DND-41 (cell line): ENCODE measurements at places on chromosomes 12 and 14.

DNA sequence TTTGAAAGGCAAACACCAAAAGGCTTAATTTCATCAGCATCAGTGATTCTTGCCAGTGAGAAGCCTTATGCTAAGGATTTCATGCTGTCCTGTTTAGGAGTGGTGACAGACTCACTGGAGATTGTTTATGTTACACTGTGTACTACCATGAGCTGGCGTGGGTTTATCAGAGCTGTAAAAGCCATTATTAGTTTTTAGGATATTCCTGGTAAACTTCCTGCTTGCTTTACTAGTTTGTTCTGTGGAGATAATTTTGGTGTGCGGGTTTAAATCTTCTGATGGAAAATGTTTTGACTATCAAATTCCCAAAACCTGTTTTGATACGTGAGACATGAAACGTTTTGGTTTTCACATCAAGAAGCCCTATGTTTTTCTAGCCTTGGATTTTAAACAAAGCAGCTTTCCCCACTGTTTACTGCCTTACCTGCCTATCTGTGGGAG lies 15.2 kb downstream of the PPFIBP1 start:
- DNase-seq, result no peak

GRCh38 chr14:99393059-99393655 lies 87.5 kb downstream of the SETD3 start:
- peak; percentile 42 for DNase-seq

DNA sequence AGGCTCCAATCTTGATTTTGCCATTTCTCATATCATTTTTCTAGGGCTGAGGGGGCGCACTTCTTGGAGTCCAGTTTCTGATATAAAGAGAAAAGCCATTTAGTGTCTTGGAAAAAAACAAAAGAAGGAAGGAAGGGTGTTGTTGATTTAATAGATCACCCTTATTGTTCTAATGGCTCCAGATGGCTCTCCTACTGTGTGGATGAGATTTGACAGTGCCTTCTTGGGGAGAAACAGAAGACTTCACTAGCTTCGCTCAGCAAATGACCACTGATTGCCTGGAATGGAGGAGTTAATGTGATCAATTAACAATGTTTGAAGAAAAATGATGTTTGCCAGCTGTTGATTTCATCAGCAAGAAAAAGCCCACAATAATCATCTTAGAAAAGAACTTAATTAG lies 216.2 kb downstream of the APAF1 start:
- no peak for DNase-seq

DNA sequence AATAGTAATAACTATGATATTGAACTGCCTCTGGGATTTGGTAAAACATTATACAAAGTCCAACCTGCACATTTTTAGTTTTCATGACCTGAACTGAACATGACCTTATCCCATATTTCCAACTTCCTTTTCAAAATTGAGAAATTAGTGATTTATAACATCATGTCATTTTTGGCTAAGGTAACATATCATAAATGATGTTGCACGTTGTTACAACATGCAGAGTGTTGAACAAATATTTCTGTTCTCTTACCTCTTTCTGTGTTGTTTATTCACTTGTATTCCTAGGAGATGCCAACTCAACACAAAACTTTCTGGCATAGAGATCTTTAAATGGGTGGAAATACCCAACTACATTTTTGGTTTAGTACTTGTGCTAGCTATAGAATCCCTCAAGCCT lies 496.0 kb downstream of the SLC6A15 start:
- DNase-seq, result no peak

GRCh38 chr12:29732191-29732590 lies 51.6 kb downstream of the TMTC1 start:
- no peak for DNase-seq

DNA sequence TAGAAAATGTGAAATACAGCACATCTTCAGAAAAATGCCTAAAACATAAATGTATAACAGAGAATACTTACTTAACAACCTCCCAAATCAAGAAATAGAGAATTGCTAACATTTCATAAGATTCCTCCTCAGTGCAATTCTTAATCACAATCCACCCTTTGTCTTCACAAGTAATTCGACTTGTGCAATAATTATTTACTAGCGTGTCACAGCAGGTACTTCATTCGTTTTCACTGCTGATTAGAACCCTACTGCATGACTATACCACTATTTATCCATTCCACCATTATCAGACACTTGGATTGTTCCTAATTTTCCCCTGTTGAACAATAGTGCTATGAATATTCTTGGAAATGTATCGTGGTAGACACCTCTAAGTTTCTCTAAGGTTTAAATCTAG lies 64.9 kb upstream of the BBS10 start:
- DNase-seq, result no peak

GRCh38 chr12:88650715-88651114 lies 70.4 kb upstream of the KITLG start:
- DNase-seq, result no peak

GRCh38 chr12:80377140-80377794 lies 66.8 kb upstream of the PTPRQ start:
- no peak for DNase-seq

GRCh38 chr14:65696801-65697200 lies 284.3 kb downstream of the FUT8 start:
- DNase-seq, result no peak

- no peak for DNase-seq
Measured at GRCh38 chr12:120784804-120785203, 59.2 kb downstream of the ACADS start.

- DNase-seq, result no peak
Measured at GRCh38 chr12:68042212-68042699, 53.0 kb downstream of the IFNG-AS1 start.

DNA sequence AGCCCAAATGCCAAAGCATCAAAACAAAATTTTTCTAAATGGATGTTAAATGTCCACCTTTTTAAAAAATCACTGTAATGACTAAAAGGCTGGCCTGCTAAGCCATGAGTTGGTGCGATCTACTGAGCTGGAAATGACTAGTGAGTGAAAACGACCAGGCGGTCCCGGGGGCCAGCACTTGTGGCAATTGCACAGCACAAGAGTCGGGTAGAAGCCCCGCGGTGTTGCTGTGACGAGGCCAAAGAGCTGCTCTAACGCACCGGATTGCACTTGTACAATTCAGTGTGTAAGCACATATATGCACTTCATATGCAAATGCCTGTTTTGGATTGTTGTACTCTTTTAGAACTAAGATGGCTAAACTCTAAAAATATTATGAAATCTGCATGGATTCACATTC lies 64.1 kb upstream of the DYNC1H1 start:
- DNase-seq, result no peak

DNA sequence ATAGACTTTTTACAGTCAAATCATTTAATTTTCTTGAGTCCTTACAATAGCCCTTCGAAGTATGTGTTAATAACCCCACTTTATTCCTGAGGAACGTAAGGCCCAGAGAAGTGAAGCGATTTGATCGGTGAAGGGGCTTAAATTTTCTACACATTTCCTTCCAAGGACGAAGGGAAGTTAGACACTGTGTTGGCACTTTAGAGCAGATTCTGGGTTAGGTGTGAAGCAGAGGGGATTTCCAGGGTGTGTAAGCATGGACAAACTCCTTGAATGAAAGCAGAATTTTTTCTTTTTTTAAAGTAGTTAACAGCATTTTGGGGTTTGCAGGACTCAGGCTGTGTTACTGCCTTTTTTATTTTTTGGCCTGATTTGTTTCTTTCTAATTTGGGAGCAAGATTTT lies 38.9 kb downstream of the PRORP start:
- DNase-seq, result no peak

GRCh38 chr14:94180655-94181271 lies 6.6 kb downstream of the PPP4R4 start:
- DNase-seq, result no peak

DNA sequence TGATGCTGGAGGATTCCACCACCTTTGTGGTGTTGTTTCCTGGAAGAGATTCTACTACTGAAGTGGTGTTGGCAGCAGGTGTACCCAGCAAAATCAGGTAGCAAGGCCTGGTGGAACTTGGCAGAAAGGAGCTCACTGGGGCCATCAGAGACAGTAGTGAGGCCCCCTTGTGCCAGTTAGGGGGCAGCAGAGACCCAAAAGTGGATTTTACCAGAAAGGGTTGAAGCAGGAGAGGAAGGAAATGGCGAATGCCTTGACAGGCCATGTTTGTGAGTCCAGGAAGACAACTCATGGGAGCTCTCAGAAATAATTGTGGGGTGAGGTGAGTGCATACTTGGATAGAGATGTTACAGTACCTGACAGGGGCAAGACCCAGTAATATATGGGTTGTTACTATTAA lies 137.7 kb upstream of the FGD4 start:
- DNase-seq, result no peak

DNA sequence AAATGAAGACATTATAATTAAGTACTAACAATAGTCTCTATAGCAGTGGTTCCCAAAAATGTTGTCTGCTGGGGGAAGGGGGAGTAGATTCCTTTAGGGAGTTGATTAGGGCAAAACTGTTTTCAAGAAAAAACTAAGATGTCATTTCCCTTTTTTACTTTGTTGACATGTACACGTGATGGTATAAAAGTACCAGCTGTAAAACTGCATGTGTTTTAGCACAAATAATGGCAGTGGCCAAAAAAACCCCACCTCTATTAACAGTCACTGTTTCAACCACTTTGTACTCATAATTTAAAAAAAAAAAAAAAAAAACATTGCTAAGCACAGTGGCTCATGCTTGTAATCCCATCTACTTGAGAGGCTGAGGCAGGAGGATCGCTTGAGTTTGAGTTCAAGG lies 61.7 kb downstream of the PPP1R12A start:
- no peak for DNase-seq

DNA sequence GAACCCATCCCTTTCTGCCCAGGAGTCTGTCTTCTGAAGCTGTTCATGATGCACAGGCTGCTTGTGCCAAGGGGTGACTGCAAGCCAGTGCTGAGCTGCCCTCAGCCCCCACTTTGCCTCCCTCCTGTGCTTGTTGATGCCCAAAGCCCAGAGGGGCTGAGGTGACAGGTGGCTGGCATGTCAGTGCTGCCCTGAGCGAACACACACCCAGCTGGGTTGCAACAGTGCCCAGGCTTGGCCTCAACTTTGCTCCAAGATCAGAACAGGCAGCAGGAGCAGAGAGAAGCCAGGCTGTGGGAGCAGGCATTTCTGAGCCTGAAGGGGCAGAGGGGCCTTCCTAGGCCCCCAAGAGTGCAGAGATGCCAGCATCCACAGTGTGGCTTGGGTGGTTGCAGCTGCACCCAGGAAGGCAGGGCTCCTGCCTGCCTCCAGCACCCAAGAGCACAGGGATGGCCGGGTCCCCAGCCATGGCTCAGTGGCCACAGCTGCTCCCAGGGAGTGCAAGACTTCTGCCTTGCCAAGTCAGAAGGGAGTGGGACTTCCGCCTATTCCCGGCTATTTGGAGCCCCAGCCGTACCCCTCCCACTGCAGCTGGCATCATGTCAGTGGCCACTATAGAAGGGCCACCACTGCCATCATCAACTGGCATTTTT lies 83.1 kb downstream of the SLC16A7 start:
- DNase-seq, result no peak

DNA sequence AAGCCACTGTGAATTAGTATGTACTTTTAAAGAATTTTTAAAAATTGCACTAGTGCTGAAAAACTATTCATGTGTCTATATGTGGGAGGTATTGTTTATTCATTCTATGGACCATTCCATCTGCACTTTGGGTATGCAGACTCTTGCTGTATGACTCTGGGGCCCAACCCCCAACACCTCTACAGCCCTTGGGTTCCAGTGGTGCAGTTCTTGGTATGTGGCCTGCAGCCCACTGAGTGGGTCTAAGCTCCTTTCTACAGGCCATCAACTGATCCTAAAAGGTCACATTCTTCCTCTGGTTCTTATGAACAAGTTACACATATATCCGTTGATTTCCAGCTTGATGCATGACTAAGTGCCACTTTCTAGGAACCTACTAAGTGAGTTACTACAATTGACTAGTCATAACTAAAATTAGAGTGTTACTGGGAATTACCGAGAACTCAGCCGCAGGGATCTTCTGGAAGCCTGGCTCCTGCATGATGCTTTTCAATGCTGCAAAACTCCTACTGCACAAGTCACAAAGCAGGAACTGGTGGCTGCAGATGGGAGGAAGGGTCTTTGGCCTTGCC lies 62.4 kb upstream of the MED13L start:
- no peak for DNase-seq

DNA sequence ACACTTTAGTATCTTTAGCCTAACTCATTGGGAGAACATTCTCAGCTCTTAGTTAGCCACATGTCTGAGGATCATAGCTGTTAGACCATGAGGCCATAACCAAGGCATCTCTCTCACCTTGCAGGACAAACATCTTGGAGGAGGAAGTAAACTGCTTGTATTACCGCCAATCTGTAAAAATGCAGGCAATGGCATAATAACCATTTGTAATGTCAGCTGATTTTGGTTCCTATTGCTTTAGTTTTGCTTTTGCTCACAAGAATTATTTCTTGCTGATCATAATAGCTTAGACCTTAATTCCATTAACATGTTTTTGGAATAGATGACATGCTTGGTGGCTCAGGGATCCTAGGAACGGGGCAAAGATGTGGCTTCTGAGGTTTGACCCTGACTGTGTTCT lies 16.4 kb upstream of the GSG1 start:
- no peak for DNase-seq

DNA sequence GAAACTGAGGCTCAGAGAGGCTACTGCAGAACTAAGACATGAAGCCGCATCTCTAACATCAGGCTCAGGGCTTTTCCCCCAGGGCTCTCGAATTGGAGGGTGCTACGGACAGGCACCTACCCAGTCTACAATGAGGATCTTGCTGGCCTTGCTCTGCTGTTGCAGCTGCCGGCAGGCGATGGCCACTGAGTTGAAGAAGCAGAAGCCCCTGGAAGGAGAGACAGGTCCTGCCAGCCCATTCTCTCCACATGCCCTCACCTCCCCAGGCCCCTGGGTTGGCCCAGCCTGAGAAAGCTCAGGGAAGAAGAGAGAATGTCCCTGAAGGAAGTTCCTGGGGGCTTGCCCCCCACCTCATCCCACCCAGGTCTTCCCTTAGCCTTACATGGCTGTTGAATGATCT lies 16.1 kb downstream of the SLC48A1 start:
- DNase-seq, result no peak

DNA sequence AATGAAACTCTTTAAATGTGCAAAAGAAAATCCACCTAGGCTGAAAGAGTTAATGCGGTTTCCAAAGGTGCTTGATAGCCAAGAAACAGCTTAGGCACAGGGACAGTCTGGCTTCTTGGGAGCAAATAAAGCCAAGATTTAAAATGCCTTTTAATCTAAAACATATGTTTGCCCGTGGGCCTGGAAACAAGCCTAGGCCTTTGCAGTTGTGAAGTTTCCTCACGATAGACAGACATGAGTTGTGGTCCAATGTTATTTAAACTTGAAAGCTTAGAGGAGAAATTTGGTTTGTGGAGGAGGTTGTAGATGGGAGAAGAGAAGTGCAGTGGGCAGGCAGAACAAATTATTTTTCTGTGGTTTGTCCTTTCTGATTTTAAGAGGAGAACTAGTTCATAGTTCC lies 29.8 kb downstream of the PROX2 start:
- no peak for DNase-seq

GRCh38 chr12:57118711-57119271 lies 7.6 kb upstream of the STAT6 start:
- DNase-seq, result no peak

- no peak for DNase-seq
Measured at GRCh38 chr12:42002563-42002962, 142.1 kb downstream of the GXYLT1 start.

- no peak for DNase-seq
Measured at GRCh38 chr12:90074086-90074485, 365.4 kb upstream of the ATP2B1 start.
